ENCODE measurements at places on chromosomes 12 and 14.
A peak's percentile ranks its signal among the peaks of the same experiment; 100 is the strongest.

DNA sequence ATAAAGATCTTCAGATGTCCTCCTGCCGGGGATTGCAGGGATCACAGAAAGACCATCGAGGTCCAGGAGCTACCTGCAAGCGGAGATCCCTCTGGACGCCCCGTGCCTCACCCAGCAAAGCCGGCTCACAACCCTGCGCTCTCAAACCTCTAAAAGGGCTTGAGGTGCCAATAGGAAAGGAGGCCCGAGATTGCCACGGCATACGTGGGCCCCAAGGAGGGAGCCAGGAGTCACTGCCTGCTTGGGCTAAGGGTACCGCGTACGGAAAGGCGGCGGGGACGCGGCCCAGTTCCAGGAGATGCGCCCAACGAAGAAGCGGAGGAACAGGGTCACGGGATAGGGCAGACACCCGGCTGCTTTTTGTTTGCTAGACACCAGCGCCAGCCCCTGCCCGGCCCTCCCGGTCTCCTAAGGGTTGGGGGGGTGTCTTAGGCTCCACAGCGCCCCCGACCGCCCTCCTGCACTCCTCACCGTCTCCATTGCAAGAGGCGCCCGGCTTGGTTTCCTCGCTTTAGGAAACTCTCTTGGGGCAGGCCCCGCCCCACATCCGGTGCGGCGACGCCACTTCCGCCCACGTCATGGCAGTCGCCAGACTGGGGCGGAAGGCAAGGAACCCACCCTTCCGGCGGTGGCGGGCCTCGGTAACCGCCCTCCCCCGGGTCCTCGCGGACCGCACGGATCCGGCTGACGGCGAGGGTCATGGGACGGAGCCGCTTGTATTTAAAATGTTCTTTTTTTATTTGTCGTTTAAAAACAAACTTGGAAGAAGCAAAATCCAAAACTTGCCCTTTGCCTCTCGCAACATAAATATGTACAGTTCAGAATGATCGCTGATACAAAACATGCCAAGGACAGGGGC is at the start of gene PRKAG1:
Gene PRKAG1 (minus strand): TSS at position 516 of the 859 bp plus-strand sequence. CDS start 36 bp downstream, at position 480.
- peak; percentile 87 for DNase-seq

- DNase-seq, result no peak
Measured at GRCh38 chr12:54431911-54432814, 13.1 kb upstream of the ITGA5 start.

DNA sequence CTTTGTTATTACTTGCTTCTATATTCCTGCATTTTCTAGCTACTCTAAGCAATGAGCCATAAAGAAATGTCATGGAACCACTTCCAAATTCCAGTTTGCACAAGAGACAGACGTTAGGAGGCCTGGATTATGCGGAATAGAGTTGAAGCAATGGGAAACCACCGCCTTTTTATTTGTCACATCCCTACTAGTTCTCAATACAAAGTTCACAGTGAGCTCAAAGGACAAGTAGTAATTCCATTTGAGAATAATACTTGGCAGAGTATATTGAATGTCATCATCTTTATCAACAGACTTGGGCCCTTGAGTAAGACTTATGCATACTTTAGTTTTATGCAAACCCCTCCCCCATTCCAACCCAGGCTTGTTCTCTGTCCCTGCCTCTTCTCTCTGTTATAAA is 3.7 kb upstream of the SLC15A5 start:
- DNase-seq, result no peak

DNA sequence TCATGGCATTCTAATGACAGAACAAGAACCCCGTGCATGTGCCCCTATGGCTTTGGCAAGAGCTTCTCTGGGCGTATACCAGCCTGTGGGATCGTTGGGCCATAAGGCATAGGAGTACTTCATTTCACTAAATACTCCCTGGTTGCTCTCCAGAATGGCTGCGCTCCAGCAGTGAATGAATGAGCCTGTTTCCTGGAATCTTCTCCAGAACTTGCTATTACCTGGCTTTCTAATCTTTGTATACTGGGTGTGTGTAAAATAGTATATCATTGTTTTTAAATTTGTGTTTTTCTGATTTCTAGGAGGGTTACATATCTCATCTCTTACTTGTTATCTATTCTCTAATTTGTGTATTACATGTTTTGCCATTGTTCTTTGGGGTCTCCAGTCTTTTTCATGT is 28.6 kb upstream of the EMP1 start:
- no peak for DNase-seq

DNA sequence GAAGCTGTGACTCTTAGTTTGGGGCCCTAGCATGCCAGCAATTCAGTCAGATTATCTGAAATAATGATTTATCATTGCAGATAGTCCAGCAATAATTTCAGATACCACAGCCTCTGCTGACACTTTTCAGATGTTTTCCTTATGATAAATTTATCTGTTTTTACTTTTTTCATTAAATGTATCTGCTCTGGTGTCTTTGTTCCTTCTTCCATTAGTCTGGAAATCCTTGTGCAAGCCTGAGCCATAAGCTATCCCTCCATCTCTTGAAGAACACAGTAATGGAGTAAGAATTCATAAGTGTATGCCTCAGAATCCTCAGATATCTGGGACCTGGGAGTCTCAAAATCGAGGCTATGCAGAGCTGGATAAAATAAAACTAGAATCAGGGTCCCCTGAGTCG is 146.4 kb upstream of the KRR1 start:
- no peak for DNase-seq

Data from stimulated activated CD8-positive, alpha-beta memory T cell treated with anti-CD3 and anti-CD28 coated beads, Interleukin-4, amount 100 ng/mL, for 4 hours (primary cell).